ENCODE measurements at places on chromosomes 3 and 15.

- peak; percentile 64 for DNase-seq
These were observed 1505.7 kb upstream of the CADM2 start for GRCh38 chr3:83453056-83453455.

DNA sequence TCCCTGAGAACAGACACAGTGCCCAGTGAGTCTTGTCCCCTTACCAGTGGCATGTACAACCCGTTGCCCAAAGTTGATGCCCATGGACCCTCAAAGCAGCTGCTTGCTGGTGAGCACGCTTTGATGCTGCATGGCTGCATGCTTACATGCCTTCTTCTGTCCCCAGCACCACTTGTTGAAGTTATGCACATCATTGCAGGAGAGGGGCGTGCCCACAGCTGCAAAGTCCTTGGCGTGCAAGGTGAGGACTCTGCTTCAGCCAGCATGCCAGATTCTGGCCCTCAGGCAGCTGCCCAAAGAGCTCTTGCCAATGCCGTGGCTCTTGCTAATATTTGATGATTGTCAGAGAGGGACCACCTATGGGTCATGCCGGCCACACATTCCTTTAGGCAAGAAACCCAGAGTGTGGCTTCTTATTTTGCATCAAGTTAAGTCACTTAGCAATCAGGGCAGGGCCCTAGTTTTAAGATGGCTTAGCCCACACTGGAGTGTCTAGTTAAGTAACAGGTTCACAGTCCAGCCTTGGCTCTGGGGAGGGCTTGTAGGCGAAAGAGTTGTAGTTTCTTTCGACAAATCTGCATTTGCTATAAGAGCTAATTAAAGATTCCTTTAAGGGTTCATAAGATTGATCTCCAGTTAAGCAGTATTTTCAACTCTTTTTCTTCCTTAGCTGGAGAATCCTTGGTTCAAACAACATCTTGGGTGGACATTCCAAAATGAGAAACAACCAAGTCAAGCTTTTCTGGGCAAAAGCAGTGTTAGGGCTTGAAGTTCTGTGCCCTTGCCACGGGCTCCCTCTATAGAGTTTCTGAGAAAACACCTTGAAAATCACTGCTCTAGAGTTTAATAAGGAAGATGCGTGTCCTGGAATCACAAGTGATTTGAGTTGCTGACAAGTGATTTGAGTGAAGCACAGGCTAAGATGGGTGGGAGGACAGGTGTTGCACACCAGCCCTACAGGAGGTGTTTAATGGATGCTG, 128.6 kb downstream of the SLCO3A1 start:
- DNase-seq: peak; percentile 18

- DNase-seq: no peak
These were observed 57.7 kb downstream of the SLC12A8 start for GRCh38 chr3:125154800-125155269.

- no peak for DNase-seq
These were observed 8.3 kb downstream of the PSTPIP1 start for GRCh38 chr15:77002954-77003912.

GRCh38 chr3:36965440-36965839, 20.6 kb upstream of the TRANK1 start:
- DNase-seq: no peak

- DNase-seq: no peak
These were observed 526.8 kb upstream of the CFAP20DC start for GRCh38 chr3:59576606-59577005.

- no peak for DNase-seq
These were observed 148.4 kb downstream of the TNIK start for GRCh38 chr3:171311784-171312183.

DNA sequence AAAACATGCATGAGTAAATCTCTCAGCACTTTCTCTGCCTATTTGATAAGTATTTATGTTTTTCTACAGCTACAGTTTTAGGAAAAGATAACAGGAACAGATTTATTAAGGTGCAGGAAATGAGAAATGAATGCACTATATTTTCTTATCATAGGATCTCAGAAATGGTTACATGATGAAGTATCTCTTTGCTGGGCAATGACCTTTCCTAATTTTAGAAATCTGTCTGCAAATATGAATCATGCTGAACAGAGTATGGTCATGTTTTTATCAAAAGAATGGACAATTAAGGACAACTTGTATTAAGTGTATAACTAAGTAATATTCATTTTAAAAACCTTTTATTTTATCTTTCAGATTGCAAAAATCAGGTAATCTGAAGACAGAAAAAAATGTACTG, 53.8 kb upstream of the SPPL2A start:
- no peak for DNase-seq

- no peak for DNase-seq
These were observed 37.1 kb upstream of the ARNT2 start for GRCh38 chr15:80367094-80367493.

GRCh38 chr3:118641608-118642007, 393.0 kb downstream of the IGSF11 start:
- DNase-seq: no peak

- no peak for DNase-seq
These were observed 110.1 kb upstream of the LPP start for GRCh38 chr3:188043891-188044290.

DNA sequence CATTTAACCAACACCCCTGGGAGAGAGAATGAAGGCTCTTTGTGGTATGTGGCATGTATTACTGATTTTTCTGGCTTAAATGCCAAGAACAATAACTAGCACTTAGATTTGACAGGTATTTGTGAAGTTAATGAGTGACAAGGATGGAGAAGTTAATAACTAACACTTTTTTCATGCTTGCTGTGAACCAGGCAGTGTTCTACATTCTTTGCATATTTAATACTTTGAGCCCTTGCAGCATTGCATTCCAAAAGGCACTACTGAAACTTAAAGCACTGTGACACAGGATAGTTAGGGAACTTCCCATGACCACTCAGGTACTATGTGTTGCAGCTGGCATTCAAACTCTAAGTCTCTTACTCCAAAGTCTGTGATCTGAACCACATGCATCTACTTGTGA, 650.6 kb downstream of the ZPLD1 start:
- no peak for DNase-seq

DNA sequence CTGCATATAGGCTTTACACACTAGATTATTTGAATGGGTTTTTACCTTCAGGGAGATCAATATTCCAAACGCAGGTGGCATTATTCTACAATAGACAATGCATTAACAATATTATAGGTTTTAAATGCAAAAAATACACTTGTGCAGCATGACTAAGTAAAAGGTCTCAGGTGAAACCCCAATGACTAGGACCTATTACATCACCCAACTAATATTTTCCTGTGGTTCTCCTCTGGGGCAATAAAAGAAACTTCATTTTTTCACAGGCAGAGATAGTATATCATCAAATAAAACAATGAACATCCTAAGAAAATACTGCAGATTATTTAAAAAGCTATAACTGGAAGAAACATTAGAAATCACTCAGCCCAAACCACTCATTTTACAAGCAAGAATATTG, 375.3 kb downstream of the ROBO1 start:
- DNase-seq: no peak

GRCh38 chr15:63967616-63968015, 78.7 kb downstream of the DAPK2 start:
- no peak for DNase-seq

- DNase-seq: no peak
These were observed 37.9 kb downstream of the TNK2 start for GRCh38 chr3:195870442-195870841.

GRCh38 chr15:48170981-48171380, 7.1 kb downstream of the MYEF2 start:
- DNase-seq: no peak

DNA sequence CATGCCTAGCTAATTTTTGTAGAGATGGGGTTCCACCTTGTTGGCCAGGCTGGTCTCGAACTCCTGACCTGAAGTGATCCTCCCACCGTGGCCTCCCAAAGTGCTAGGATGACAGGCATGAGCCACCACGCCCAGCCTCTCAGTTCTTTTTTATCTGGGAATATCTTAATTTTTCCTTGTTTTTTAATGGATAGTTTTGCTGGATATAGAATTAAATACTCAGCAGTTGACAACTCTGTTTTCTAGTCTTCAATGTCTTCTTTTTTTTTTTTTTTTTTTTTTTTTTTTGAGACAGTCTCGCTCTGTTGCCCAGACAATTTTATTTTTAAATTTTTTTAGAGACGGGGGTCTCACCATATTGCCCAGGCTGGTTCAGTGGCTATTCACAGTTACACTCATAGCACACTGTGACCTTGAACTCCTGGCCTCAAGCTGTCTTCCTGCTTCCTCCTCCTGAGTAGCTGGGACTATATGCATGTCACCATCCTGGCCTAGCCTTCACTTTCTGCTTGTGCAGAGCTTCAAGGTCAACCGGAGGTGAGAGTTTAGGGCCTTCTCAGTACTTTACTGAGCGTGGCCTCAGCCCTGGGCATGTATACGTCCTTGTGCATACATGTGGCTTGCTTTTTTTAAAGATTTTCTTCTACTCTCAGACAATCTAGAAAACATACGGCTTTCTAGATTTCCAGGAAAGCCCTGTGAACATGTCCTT, 120.5 kb downstream of the ZNF609 start:
- no peak for DNase-seq

GRCh38 chr3:22981861-22982260, 221.3 kb upstream of the UBE2E2 start:
- DNase-seq: no peak

DNA sequence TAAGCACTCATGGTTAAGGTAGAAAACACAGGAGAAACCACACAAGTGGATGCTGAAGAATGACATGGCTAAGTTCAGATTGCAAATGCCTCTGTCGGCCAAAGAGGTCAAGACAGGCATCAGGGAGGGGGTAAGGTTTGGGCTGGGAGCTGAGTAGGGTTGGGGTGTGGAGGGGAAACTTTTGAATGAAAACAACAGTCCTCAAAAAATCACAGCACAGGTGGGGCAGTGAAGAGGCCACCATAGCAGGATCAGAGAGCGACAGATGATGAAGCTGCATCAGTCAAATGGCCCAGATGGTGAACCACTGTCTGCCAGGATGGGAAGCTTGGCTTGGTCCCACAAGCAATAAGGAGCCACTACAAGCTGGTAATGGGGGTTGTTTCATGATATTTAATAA, 74.9 kb downstream of the ADCY5 start:
- no peak for DNase-seq

GRCh38 chr15:57460208-57460816, 84.0 kb downstream of the CGNL1 start:
- no peak for DNase-seq

DNA sequence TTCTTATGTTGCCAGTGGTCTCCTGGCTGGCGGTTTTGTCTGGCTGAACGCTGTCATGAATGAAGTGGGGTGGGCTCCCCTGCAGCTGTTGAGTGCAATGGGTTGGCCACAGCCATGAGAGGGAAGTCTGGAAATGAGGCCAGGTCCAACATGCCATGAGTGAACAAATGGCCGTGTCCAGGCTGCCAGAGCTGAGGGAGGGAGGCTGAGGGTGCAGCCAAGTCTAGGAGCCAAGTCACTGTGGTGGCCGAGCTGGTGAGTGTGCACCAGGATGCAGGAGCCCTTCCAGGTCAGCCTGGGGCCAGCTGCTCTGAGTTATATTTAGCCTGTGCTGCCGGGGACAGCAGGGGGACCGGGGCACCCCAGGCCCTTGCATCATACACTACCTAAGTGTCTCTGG, 24.7 kb upstream of the PRR23E start:
- no peak for DNase-seq

DNA sequence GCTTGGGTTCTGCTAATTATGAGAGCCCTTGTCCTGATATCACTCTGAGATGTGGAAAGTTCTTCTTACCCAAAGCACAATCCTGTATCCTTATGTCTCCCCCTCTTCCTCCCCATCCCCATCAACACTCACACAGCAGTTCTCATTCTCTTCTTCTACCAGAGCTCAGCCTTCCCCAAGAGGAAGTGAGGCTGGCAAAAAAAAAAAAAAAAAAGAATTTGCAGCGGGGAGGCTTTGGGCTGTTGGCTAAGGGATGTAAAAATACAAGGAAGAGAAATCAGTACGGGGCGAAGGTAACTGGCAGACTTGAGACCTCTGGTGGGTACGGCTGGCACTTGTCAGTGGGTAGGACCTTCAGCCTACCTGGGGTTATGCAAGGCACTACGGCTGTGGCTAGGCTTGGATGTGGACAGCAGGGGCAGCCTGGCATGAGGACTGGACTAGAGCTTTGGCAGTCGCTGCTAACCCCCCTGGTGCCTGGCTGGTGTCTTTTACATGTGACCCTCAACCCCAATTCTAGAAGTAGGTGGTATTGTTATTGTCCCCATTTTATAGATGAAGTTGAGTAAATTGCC, 5.4 kb downstream of the VIPR1 start:
- DNase-seq: no peak

DNA sequence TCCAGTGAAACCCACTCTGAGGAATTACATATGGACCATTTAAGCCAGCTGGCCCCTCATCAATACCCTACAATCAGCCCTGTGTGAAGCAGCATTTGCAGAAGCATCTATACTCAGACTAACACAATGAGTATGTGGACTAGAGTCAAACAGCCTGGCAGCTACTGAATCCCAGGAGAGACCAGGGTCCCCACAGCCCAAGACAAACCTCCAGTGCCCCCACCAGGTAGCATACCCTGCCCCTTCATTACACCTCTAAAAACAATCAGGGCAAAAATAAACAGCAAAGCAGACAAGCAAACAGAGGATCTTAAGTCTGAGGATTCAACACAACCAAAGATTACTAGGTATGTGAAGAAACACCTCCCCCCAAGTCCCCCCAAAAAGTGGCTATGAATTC, 157.4 kb downstream of the LEKR1 start:
- no peak for DNase-seq

DNA sequence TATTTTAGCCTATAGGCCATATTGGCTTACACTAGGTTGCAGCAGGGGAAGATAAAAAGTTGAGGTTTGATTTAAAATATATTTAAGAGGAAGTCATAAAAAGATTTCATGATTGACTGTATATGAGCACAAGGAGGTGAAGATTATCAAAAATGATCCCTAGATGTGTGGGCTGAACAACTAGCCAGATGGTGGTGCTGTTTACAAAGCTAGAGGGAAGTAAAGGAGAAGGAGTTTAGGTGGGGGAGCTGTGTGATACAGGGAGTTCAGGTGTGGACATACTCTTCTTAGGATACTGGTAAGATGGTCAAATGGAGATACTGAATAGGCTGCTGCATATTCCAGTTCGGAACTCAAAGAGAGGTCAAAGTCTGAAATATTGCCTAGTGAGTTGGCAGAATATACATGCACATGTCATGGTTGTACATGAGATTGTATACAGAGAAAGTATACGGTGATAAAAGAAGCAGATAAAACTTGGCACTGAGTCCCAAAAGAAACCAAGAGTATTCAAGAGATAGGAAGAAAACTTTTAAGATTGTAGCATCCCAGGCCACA, 727.8 kb downstream of the NLGN1 start:
- DNase-seq: no peak
